ENCODE measurements at places on chromosomes 4 and X.

GRCh38 chrX:77967631-77968030 is 1.8 kb downstream of the PGAM4 start:
- DNase-seq = no peak

DNA sequence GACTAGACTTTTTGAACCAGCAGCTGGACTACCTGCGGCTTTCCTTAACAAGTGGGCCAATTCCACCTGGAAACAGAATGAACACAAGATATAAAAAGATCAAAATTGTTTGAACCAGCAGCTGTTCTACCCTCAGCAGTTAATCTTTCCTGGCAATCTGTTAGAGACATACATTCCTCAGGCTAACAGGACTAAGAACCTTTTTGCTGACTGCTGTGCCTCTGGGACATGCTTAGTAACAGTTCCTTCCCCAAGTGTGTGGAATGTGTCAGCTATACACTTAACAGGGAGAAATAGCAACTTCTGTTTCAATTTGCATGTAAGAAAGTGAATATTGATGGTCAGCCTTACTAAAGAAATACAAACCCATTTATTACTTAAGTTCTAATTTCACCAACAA is 554.4 kb downstream of the ARAP2 start:
- DNase-seq = no peak

- DNase-seq = no peak
Measured at GRCh38 chr4:53502094-53502493, 89.2 kb downstream of the LNX1 start.

- no peak for DNase-seq
Measured at GRCh38 chrX:53242310-53242709, 17.3 kb upstream of the KDM5C start.

- peak; percentile 8 for DNase-seq
Measured at GRCh38 chrX:39261446-39262147, 460.3 kb downstream of the MID1IP1 start.

- DNase-seq = peak; percentile 36
Measured at GRCh38 chr4:147160908-147161513, 215.3 kb upstream of the TTC29 start.

All from HCT116 (cell line).